ENCODE measurements at places on chromosomes 16 and 17. TPM values are rescaled to one million over a fixed set of nuclear protein-coding genes. Genes with fewer than 3 reads are reported as not detected.

DNA sequence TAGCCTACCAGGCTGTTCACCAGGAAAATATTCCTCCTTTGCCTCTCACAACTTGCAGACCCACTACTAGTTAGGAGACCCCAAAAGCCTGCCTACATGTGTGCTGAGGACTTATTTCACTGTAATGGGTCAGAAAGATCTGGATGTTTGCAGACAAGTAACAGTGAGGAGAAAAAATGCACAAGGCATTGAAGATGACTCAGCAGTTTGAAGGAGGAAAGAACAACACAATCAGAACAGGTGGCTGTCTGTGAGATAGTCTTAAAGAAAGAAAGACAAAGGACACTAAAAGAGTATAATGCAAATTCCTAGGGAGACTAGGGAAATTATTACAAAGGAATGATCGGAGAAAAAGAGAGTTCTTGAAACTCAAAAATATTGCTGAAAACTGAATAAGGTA, 69.0 kb downstream of the ANKFN1 start:
- no peak for DNase-seq

- DNase-seq = no peak
Observed at GRCh38 chr17:45129426-45129939, 2.8 kb downstream of the PLCD3 start.

Gene KRT40
- total RNA-seq = not detected

DNA sequence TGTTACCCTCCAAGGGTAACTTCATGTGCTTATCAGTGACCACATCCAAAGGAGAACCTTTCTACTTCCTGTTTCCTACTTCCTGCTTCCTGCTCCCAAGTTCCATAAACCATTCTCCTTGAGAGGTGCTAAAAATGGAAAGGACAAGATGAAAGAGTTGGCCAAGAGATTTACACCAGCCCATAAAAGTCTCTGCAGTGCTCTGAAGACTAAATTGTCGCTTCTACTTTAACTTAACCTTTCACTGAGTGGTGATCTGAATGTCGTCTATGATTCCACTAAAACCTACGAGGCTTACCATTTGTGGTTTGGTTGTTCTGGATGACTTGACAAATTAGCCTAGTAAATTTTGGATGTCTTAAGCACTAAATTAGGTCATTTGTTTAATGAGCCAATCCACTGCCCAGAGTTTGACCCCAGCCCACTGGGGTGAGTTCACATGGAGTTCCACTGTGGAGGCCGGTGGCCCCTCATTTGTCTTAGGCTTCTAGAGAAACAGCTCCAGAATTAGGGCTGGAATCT, 333.1 kb downstream of the FOXL1 start:
- DNase-seq = no peak

DNA sequence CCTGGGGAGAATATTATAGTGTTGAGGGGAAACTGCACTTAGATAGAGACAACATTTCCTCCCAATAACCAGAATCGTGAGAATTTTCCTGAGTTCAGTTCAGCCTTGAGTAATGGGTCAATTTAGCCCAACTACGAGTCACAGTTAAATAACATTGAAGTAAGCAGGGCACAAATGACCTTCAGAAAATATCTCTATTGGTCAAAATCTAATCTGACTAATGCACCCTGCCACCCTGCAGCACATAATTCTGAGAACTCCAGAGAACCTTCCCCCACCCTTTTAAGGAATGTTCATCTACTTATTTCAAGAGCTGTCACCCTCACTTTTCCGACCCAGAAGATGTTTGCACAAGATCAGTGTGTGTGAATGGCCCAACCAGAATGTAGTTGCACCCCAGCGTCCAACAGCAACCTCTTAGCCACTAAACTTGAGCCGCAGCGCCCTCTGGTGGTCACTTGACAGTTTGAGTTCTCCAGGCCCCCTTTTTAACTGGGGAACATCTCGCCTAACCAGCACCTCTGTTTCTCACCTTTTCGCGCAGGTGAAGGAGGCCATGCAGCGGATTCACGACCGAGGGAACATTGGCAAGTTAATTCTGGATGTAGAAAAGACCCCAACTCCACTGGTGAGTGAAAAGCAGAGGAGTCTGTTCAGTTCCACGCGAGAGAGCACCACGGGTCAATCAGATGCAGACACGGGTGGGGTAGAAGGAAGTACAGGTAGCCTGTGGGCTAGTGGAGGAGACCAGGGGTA, 50.9 kb upstream of the CLEC3A start:
- DNase-seq = no peak

Gene GFER
- 17.5 TPM for total RNA-seq

DNA sequence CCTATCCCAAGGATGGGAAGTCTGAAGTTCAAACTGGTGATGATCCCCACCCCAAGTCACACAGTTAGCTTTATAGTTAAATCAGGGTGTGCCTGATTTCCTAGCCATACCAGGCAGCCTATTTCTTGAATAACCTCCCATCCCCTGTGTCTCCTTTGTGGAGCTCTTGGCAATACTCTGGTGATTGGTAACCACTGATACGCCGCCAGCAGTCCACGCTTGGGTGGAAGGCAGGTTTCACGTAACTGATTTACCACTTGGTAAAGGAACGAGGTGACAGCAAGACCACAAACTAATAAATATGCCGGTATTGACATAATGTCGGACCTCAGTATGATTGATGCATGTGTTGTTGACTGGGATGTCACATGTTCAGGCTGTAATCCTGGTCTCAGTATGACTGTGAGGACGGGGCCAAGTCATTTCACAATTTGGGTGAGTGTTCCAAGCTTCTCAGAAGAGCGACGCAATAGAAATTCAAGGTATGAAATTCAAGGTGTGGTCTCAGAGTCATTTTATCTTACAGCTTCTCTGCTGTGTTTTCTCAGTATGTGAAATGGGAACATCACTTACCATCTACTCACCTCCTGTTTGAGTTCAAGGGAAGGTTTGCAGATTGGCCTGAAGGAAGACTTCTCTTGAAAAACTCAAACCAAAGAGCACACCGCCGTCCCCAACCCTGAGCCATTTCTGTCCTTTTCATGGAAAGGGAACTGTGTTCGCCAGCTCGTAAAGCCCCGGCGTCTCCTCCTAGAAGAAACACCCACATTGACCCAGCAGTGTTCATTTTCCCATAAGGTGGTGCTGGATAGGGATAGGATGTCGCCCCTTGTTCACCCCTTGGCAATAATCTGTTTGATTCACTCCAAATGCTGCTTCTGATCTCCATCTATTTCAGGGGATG, 678.9 kb downstream of the WWOX start:
- no peak for DNase-seq

GRCh38 chr16:77647726-77648125, 74.6 kb upstream of the NUDT7 start:
- DNase-seq = no peak

Gene TBC1D3C
- total RNA-seq = not detected

Gene ADPRM
- total RNA-seq = 14.5 TPM

Gene PRSS27
- total RNA-seq = 2.8 TPM

DNA sequence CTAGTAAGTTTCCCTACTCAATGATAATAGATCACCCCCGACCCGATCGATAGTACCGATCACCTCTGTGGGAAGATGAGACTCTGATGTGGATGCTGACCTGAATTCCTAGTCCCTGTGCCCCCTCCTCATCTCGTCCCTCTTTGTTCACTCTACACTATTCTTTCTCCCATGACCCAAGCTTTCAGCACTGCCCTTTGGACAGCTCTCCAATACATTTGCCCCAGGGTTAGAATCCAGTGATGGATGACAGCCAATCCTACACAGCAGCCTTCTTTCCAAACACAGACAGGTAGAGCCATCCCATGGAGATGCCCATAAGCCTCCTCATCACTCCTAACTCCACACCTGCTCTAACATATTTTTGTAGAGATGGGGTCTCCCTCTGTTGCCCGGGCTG, 141.1 kb downstream of the GSG1L start:
- DNase-seq = no peak

DNA sequence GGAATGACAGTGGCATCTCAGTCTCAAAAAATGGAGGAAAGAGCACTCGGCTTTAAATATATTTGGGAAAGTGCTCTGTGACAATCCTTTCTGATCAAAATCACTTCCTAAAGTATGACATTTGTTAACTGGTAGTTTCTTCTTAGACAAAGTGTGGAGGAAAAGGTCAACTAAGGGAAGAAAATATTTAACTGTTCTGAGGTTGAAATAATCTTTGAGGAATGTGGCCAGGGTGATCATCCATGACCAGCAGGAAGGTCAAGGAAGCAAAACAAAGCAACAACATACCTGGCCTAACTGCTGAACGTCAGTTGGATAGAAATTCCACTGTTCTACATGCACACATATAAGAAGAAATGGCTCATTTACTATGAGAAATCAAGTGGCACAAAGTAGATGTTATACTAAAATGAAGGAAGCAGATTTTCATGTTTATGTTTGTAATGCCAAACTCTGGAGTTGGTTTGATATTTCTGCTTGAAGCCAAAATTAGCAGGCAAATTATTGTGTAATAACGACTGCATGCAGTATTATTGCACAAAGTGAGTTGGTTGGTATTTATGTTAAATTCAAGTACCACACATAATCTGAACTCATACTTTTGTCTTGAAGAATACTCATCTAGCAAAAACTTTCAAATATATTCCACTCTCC, 87.3 kb upstream of the CORO6 start:
- no peak for DNase-seq

DNA sequence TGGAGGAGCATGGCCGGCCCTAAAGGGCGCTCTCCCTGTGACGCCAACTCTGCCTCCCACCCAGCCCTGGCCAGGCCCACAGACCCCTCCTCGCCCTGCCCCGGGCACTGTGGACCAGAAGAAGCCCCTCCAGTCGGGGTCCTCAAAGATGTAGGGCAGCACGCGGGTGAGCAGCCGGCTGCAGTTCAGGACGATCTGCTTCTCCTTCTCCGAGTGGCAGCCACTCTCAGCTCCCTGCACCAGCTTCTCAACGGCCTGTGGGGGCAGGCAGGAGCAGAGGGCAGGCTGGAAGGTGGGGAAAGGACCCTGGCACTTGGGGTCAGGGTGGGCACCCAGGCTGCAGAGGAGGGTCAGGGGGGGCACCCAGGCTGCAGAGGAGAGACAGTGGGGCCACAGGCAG, 8.9 kb downstream of the HID1 start:
- DNase-seq = no peak

DNA sequence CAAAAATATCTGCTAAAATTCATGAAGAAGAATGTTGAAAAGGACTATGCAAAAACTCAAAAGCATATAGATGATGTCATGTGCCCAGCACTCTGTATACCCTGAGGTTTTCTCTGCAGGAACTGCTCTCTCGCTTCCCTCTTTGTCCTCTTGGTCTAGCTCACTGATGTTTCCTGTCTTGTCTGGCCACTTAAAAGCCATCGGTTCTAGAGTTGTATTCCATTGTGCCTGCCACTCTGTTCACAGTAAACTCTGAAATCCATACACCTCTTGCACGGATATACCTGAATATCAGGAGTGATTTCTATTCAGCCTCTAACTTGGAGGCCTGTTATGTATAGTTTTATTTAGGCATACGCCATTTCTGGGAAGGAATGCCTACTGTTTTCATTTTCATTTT, 101.0 kb upstream of the CNTNAP4 start:
- no peak for DNase-seq

Gene SLC35G6
- total RNA-seq = not detected

Gene RAMP2
- 0.63 TPM for total RNA-seq

Gene TPSG1
- not detected for total RNA-seq

- DNase-seq = no peak
Observed at GRCh38 chr17:8867361-8867981, at the start of gene PIK3R6. Gene PIK3R6, minus strand, starts transcription at chr17:8867674. Its CDS starts 17,880 bp downstream, at chr17:8849794.

Gene OR1A2
- not detected for total RNA-seq

GRCh38 chr16:56480776-56481467, 29.6 kb downstream of the OGFOD1 start:
- DNase-seq = no peak

Gene SLC38A8
- not detected for total RNA-seq

- DNase-seq = no peak
Observed at GRCh38 chr17:43732958-43733357, 25.6 kb downstream of the SOST start.

DNA sequence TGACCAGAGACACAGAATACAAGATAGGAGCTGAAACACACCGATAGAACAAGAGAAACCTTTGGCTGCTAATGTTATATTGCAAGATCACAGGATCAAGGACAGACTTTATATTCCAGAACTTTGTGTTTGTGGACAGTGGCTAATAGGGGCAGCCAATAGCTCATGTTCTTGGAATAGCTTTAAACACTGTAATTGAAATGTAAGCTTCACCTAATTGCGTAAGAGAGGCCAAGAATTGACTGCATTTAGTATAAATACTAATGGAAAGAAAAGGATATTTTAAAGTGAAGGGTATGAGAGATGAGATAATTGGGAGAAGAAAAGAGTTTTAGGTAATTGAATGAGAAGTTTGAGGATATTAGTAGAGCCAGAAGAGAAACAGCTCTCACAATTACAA, 758.8 kb downstream of the CDH11 start:
- DNase-seq = no peak

- no peak for DNase-seq
Observed at GRCh38 chr17:27572665-27573064, 58.3 kb upstream of the LGALS9 start.

DNA sequence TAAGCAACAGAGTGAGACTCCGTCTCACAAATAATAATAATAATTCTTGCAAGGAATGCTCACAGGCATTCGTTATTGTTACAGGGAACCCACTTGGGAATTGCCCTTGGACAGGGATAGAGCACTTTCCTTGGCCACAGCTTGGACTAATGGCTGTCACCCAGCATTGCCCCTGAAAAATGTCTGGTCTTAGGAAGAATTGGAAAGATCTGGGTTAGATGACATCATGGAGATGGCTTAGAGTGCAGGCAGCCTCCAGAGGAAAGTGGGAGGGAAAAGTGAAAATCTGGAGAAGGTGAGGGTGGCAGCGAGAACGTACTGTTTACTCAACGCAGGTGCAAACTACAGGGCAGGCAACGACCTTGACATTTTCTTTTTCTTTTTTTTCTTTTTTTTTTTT, 59.3 kb upstream of the MRTFB start:
- DNase-seq = no peak

GRCh38 chr16:86324320-86324719, 186.0 kb upstream of the FOXF1 start:
- no peak for DNase-seq

- no peak for DNase-seq
Observed at GRCh38 chr17:19565817-19566575, 32.3 kb downstream of the SLC47A1 start.

DNA sequence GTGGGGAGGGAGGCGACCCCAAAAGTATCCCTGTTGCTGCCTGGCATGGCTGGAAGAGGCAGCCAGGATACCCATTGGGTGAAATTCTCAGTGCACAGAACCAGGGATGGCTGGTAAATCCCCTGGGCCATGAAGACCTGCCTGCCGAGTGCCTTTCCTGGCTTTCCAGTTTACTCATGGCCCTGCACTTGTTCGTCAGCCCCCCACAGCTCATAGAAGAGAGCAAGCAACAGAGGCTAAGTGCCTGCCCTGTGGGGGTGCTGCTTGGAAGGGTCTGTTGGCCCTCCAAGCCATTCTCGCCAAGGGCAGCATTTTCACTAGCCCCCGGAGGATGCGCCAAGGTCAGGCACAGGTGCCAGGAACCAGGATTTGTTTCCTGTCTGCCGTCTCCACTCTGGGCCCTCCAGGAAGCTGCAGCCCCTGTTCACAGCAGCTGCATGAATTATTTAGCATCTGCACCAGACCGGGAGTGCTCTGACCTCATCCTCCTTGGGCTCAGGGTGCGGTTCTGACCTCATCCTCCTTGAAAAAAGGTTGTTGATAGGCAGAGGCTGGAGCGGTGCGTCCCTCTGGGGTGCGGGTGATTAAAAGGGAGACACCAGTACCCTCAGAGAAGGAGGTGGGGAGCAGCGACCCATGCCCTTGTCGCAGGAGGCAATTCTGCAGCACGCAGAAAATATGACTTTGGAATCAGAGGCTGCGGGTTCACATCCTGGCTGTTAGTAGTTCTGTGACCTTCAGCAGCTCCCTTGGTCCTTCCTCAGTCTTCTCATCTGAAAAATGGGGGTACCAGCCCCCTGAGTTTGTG, 14.2 kb upstream of the CD300A start:
- DNase-seq = no peak

Gene CA10
- total RNA-seq = not detected

Gene MPP3
- 15.6 TPM for total RNA-seq

Gene USP31
- 9.3 TPM for total RNA-seq

Data from chondrocyte (in vitro differentiated cells).